ENCODE measurements at places on chromosomes 7 and 10. TPM values are rescaled to one million over a fixed set of nuclear protein-coding genes. Genes with fewer than 3 reads are reported as not detected.

- no peak overlapping the region for H3K4me3 ChIP-seq
- DNase-seq: no peak
- H3K4me1 ChIP-seq: no peaks in the 10 kb centered on the region
Measured at GRCh38 chr7:29239638-29240037, 45.1 kb downstream of the CHN2 start.

DNA sequence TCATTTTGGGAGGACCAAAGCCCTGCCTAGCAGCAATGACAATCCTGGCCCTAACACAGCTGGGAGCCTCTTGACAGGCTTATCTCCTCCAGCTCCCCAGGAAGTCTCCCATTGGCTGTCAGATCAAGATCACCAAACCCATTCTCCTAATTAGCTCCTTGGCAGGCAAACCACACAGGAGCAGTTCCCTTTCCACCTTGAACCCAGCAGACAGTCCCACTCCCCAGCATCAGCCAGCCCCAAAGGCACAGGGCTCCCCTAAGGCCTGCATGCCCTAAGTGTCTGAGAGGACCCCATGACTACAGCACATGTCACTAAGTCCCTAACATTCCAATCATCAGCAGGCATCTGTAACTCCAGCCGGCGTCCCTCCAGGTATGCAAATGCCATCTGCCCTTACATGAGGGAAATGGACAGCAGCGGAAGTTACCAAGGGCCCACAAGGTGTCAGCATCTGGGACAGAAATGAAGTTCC is 348.5 kb downstream of the KCNMA1 start:
- no peak for DNase-seq
- no peaks in the 10 kb centered on the region for H3K27me3 ChIP-seq
- H3K4me3 ChIP-seq: no peak overlapping the region
- no peaks in the 10 kb centered on the region for H3K36me3 ChIP-seq
- peaks cover 9% of the 10 kb centered on the region for H3K4me1 ChIP-seq
- no peak overlapping the region for H3K27ac ChIP-seq

The UPK3B gene
- total RNA-seq: under 0.01 TPM

GRCh38 chr10:92574548-92575261 is 812 bp upstream of the IDE start:
- H3K4me1 ChIP-seq: peaks cover 13% of the 10 kb centered on the region
- no peaks in the 10 kb centered on the region for H3K36me3 ChIP-seq
- no peaks in the 10 kb centered on the region for H3K27me3 ChIP-seq
- H3K4me3 ChIP-seq: peak overlapping the region; percentile 70

DNA sequence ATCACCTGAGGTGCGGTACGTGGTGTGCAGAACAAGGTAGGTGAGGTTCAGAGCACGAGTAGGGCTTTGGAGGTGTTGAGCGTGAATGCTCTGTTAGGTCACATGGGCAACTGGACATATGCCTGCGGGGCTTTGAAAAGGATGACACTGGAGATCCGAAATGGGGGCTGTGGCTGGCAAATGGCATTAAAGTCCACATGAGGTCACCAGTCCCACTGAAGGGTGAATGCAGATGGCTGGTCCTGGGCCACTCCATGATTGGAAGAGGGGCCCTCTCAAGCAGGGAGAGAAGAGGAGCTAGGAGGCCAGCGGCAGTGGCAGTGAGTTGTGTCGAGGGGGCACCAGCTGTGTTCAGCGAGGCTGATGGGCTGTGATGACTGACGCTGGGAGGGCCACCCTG is 254.9 kb upstream of the SHH start:
- H3K27me3 ChIP-seq: no peaks in the 10 kb centered on the region
- no peaks in the 10 kb centered on the region for H3K4me1 ChIP-seq
- no peaks in the 10 kb centered on the region for H3K36me3 ChIP-seq
- no peak overlapping the region for H3K4me3 ChIP-seq
- no peak for DNase-seq

DNA sequence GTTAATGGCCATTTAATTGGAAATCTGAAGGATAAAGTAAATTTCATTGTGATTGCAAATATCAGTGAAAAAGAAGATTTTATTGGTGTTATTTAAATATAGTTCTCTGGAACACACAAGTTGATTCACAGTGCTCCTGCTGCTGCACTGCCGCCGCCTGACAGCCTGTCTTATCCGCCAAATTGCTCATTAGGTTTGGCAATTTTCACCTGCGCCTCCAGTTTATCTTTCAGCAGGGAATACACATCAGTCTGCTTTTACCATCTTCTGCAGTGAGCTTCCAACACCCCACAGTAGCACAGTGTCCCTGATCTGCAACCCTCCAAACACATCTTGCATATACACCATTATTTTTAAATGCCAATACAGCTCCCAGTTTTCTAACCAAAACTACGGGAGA is 308.3 kb downstream of the PARD3 start:
- DNase-seq: no peak
- no peaks in the 10 kb centered on the region for H3K36me3 ChIP-seq
- H3K27me3 ChIP-seq: no peaks in the 10 kb centered on the region
- no peak overlapping the region for H3K27ac ChIP-seq
- H3K4me1 ChIP-seq: no peaks in the 10 kb centered on the region

The GDF2 gene
- total RNA-seq: not detected

DNA sequence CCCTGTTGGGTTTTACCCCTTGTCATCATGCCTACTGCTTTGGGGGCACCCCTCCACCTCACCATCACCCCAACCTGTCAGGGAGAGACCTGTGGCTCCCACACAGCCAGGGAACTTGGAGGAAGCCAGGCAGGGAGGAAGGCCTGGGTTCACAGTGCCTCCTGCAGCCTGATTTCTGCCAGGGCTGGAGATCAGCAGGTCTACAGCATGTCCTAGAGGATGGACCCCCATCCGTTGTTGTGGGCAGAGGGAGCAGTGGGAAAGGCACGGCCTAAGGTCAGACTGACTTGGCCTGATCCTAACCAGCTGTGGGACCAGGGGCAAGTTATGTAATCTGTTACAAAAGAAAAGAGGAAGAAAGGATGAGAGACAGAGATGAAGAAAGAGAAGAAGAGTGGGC is 28.2 kb downstream of the ZCCHC24 start:
- no peaks in the 10 kb centered on the region for H3K27me3 ChIP-seq
- peaks cover 29% of the 10 kb centered on the region for H3K36me3 ChIP-seq
- no peak overlapping the region for H3K27ac ChIP-seq
- H3K4me1 ChIP-seq: peaks cover 32% of the 10 kb centered on the region

The MBL2 gene
- total RNA-seq: not detected

DNA sequence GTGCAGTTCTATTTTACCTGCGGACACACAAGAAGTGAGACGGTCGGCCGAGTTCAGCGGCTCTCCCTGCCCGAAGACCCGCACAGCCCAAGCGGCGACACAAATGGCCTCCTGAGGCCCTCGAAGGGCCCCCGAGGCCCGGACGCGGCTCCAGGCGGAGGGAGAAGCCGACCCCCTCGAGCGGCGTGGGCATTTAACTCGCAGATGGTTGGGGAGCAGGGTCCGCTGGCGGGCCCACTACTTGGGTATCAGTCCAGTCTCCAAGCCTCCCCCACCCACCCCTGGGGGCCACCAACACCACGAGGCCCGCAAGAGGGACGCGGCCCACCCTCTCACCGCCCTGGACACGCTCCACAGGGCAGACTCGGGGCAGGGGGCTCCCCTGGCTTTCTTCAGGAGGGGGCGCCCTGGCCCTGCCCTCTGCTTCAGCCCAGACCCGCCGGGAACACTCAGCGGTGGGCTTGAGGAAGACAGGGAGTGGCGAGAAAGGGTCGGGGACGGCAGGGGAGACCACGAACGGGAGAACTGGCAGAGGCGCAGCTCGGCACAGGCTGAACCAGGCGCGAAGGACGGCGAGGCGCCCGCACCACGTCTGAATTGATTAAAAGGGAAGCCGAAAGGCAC is 1.7 kb downstream of the IGF2BP3 start:
- peak overlapping the region; percentile 56 for H3K4me3 ChIP-seq
- H3K4me1 ChIP-seq: no peaks in the 10 kb centered on the region
- H3K36me3 ChIP-seq: no peaks in the 10 kb centered on the region
- H3K27ac ChIP-seq: peak overlapping the region; percentile 65
- peaks cover 26% of the 10 kb centered on the region for H3K27me3 ChIP-seq

Data from fibroblast of lung (primary cell).